ENCODE measurements at places on chromosomes 5 and 9. TPM values are rescaled to one million over a fixed set of nuclear protein-coding genes. Genes with fewer than 3 reads are reported as not detected.

BTNL3 gene
- not detected for total RNA-seq

PTGDS gene
- total RNA-seq = 132 TPM

TCERG1 gene
- 53.2 TPM for total RNA-seq

SPINK4 gene
- total RNA-seq = not detected

PAEP gene
- total RNA-seq = not detected

MLLT3 gene
- 37.2 TPM for total RNA-seq

PCSK1 gene
- total RNA-seq = not detected

FST gene
- total RNA-seq = 10.1 TPM

FAM81B gene
- not detected for total RNA-seq

MTMR12 gene
- 68.5 TPM for total RNA-seq
